ENCODE measurements at places on chromosomes 5 and 9.

DNA sequence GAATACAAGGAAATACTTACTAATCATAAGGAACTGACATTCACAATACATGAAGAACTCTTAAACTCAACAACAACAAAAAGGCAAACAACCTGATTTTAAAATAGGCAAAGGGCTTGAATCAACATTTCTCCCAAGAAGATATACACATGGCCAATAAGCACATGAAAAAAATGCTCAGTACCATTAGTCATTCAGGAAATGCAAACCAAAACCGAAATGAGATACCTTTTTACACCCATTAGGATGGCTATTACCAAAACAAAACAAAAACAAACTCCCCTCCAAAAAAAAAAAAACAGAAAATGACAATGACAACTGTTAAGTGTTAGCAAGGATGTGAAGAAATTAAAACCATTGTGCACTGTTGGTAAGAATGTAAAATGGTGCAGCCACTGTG lies 104.1 kb upstream of the ZNF462 start:
- no peak for DNase-seq

- DNase-seq = no peak
Measured at GRCh38 chr9:71729816-71730526, 38.3 kb downstream of the CEMIP2 start.

DNA sequence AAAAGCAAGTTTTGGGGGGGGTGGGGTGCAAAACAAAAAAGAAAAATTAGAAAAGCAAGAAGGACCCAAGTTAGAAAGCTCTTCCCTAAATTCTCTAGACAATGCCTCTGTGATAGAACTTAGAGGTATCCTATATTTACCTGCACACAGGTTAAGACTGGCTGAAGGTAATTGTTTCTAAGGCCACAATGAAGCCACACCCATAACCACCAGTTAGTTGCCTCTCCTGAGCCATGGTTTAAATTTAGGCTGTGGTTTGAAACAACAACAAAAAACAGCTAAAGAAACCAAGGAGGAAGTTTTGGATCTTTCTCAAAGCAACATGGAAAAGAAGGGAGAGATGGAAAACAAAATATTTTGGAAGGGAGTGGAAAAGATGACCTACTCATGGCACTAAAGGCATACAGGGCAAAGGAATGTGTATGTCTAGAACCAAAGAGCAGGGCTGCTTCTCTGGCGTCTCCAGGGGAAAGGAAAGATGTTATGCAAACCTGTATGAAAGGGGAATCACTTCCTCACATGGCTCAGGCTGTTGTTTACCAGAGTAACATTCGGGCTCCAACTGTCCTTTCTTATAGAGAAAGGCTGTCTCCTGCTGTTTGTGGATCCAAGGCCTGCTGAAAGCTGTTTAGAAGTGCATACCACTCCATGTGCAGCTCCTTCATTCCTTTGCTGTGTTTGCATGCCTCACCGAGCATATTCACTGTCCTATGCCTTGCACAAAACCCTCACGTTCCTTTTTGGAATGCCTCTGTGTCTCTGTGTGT lies 408.9 kb upstream of the MPDZ start:
- DNase-seq = no peak

- DNase-seq = peak; percentile 80
Measured at GRCh38 chr9:6007058-6007769, 8.2 kb downstream of the RANBP6 start.

GRCh38 chr5:66810848-66811261 lies 214.7 kb downstream of the MAST4 start:
- DNase-seq = no peak

- no peak for DNase-seq
Measured at GRCh38 chr9:87628346-87628745, 97.6 kb upstream of the CTSL start.

GRCh38 chr5:17364987-17365810 lies 132.8 kb upstream of the TAF11L2 start:
- DNase-seq = no peak

DNA sequence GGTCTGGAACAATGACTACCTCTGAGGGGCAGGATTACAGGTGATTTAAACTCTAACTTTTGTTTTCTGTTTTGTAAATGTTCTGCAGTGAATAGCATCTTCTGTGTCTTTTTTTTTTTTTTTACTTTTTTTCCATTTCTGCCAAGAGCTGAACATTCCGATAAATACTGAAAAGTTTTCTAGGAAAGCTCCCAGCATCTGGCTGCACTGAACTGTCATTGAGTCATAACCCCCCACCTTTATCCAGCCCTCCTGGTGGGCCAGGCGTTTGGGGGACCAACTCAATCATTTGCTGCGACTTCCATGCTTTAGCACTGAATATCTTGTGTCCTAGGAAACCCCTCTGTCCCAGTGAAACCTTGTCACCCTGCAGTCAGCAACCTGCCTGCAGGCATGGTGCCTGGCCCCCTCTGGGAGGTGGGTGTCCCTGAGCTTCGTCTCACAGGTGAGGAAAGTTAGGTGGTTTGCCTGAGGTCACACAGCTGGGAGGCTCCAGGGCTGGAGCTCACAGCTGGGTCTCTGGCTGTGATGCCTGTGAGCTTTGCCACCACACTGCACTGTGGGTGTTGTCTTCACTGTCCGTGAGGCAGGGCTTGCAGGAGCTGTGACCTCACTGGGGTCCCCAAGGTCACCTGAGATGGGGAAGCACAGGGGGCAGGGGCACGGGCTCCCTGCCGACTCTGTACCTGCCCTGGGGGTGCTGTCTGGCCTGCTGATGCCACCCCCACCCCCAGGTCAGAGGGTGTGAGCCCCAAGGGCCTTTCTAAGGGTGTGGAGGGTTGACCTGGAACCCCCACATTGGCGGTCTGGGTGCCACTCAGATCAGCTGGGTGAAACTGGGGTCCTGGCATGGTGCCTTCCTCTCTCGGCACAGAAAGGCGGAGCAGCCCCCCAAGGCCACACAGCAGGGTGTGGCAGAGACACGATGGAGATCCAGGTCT lies 14.1 kb downstream of the PLPP7 start:
- no peak for DNase-seq

- no peak for DNase-seq
Measured at GRCh38 chr9:133783331-133783731, 45.2 kb upstream of the SARDH start.

DNA sequence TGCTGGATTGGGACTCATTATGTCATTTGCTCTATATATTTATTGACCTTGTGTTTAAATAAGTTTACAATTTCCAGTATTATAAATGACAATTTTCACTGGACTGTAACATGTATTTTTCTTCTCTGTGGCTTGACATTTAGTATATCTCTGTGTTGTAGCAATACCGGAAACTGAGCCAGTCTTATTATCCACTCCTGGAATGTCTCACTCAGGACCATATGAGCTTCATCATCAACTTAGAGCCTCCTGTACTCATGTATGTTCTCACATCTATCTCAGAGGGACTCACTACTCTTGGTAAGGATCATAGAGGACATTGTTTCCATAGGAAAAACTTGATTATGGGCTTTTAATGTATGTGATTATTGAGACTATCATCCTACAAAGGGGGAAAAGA lies 66.5 kb upstream of the TLX3 start:
- no peak for DNase-seq

GRCh38 chr9:95130484-95130883 lies 187.0 kb downstream of the FANCC start:
- DNase-seq = no peak

DNA sequence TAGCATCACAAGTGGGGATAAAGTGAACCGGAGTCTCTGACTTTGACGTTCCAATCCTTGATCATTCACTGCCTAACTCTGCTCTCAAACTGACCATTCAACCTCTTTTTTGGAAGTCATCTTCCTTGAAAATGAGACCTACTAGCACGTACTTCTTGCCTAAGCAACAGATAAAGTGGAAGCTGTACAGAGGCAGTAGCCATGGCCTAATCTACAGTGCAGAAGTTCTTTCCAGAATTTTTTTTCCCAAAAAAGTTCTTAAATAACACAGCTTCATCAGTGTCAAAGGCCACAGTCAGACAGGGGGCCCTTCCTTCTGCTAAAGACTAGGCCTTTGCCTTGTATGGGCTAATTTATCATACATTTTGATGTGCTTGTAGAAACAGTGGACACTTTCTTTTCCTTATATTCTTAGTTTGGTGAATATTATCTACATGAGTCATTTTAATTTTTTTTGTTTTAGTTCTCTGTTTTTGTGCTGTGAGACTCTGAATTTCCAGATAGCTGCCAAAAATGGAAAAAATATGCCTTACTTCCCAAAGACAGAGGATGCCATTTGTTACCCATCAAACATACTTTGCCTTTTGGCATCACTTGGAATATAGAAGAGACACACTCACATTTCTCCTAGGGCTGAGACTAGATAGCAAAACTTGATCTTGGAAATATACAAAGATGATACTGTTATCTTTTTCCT lies 96.3 kb upstream of the VCAN start:
- no peak for DNase-seq

- DNase-seq = no peak
Measured at GRCh38 chr5:13910201-13910600, 34.3 kb downstream of the DNAH5 start.

- DNase-seq = no peak
Measured at GRCh38 chr5:43833961-43834360, 231.0 kb downstream of the NNT start.
